ENCODE measurements at places on chromosomes 1 and 21. TPM values are rescaled to one million over a fixed set of nuclear protein-coding genes. Genes with fewer than 3 reads are reported as not detected.

Gene SERPINC1
- not detected for total RNA-seq

Gene CFAP107
- total RNA-seq: 0.91 TPM

Gene FAM177B
- total RNA-seq: 0.18 TPM

Gene LMX1A
- total RNA-seq: 13.3 TPM

Gene TFF3
- not detected for total RNA-seq

Gene RHCE
- total RNA-seq: 0.18 TPM

Gene LSS
- total RNA-seq: 64.2 TPM

Gene ADGRL4
- 4.4 TPM for total RNA-seq

Gene KRTAP19-1
- total RNA-seq: not detected
